ENCODE measurements at places on chromosomes 2 and 18. TPM values are rescaled to one million over a fixed set of nuclear protein-coding genes. Genes with fewer than 3 reads are reported as not detected.

DNA sequence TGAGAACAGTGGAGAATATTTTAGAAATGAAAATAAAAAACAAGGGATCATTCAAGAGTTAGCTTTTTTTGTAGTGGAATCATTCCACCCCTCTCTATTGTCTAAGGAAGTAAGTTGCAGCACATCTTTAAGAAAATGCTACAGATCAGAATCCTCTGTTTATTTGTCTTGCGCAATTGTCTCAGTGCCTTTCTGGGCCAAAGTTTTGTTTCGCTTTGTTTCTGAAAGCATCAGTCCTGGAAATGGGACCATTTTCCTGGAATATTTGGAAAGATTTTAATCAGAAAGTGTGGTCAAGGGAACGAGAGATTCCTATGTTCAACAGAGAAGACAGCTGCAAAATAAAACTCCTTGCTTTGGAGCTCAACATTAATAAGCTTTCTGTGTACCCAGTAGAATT lies 74.0 kb downstream of the NRXN1 start:
- DNase-seq = no peak

DNA sequence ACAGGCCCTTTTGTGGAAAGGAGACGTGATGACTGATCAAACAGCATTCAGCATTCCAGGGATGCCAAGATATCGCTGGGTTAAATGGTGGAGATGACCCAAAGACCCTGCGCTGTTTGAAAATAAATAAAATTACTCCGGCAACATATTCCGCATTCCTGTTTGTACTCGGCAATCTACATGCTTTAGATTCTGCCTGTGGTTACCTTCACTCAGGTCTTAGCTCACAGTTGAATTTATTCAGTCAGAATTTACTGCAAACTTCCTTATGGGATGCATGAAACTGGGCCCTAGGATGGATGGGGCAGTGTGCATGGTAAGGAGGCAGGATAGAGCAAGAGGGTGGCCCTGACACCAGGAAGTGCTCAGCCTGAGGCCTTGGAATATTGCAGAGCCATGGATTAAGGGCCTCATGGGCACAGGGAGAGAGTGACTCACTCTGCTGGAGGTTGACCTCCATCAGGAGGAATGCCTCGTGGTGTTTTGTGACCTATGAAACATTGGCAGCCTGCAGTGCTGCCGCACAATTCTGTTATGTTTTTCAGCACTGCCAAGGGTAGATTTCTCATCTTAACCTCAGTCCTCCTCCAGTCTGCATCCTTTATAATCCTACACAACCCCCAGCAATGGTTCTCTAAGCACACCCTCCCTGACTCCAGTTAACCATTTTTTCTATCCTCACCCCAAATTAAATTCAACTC lies 321.4 kb downstream of the IRS1 start:
- DNase-seq = no peak

- DNase-seq = no peak
Observed at GRCh38 chr2:74385396-74385795, 5.3 kb upstream of the DCTN1 start.

GRCh38 chr2:215949991-215950404 lies 63.4 kb downstream of the MREG start:
- no peak for DNase-seq

DNA sequence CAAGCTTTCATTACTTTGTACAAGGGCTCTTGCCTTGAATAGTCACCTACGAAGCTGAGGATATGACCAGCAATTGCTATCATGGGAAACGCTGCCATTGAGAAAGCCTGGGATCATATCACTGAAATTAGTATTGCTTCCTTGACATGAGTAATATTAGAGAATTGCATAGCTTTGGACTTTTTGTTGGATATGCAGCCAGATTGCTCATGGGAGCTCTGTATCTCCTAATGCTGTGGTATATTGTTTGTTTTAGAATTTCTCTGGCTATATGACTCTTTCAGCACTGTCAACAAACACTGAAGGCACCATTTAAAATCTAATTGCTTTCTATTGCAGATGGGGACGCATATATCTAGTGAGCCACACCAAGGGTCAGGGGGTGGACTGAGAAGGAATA lies 80.0 kb upstream of the WDSUB1 start:
- DNase-seq = no peak

GRCh38 chr18:23479829-23480505 lies 23.3 kb upstream of the RMC1 start:
- no peak for DNase-seq

DNA sequence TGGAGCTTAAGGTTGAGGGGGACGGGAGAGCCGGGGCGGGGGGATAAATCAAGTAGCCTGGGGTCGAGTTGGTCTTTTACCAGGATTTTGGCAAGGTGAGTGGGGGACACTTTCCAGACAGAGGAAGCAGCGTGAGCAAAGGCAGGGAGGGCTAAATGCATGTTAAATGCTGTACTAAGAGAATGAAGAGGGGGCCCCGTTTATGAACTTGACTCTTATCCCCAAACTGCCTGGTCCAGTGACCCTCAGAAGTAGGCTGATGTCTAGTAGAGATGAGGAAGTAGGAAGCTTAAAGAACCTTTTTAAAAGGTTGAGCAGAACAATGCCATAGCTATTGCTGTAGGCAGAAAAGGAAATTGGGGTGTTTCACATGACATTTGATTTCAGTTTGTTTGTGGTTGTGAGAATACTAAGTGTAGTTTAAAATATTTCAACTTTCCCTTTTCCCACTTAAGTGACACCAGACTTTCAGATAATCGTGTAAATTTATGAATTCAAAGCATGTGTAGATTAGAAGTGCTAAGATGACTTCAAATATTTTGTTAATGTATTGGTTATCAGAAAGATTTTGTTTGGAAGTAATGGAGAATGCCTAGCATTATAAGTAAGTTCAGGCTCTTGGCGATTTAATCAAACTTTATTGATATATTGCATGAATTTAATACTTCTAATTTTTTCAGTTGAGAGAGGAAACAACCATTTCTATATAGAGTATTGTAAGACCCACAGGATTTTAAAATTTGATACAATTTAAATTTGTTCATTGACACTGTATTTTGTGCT lies 1.8 kb downstream of the REL start:
- no peak for DNase-seq

DNA sequence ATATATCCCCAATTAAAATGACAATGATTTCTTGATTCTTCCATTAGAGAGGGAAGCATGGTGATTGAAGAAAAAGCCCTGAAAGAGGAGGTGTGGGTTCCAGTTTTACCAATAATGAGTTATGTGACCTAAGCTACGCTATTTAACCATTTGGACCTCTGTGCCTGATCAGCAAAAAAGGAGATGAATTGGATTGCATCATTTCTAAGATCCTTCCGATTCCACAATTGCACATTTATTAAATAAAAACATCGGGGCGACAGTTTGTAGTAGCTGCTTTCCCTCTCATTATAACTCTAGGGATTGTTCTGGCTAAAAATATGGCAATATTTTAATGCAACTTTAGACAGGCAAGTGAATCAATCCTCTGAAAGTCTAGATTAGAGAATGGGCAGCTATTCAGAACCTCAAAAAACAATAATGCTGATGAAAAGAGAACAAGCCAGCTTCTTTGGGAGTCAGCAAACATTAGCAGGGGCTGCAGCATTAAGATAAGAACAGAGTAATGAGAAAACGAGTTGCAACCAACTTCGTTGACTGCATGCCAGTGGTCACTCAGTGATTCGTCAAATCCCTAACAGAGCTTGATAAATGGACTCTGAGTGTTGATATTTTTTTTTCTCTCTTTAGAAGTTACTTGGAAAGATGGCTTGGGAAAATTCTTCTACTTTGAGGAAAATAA lies 301.2 kb downstream of the AGPS start:
- DNase-seq = no peak

- no peak for DNase-seq
Observed at GRCh38 chr2:79910643-79911042, 393.9 kb downstream of the LRRTM1 start.

ZC3H15 gene
- total RNA-seq = 60.9 TPM

OSBPL6 gene
- total RNA-seq = 8.3 TPM

AGXT gene
- total RNA-seq = 0.16 TPM

DNA sequence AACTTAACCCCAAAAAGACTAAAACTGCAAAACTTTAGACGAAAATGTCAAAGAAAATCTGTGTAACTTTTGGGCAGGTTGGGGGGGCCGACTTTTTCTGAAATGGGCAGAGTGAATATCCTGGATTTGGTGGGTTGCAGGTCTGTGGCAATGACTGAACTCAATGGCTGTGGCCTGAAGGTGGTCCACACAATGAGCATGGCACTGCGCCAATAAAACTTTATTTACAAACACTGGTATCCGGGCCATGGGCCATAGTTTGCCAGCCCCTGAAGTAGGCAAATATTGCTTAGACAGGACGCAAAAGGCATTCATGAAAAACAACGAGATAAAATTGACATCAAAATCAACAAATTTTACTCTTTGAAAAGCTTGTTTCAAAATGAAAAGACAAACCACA lies 66.2 kb downstream of the RTP5 start:
- DNase-seq = no peak

DNA sequence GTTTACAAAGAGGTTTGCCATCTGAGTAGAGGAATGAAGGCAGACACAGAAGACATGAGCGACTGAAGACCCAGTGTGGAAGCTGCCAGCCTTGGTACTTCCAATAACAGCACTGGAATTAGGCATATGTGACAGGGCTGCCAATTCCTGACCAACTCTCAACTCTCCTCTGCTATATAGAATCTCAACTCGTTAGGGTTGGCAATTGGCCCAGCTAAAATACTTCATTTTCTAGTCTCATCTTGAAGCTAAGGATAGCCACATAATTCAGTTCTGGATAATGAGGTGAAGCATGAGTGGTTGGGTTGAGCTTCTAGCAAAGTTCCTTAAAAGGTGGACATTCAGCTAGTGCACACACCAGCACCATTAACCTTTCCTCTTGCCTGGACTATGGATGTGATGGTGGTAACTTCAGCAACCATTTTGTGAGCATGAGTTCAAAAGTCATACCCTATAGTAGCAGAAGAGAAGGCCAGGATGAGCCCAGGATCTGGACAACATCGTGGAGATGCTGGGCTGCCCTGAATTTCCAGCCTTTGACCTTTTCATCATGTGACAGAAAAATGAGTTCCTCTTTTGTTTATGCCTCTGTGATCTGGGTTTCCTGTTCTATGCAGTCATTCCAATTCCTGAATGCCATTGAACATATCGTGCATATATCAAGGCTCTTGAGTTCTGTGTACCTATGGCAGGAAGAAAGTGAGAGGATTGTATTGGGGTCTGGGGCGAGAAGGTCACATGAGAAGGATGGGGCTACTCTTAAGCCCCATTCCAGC lies 68.1 kb upstream of the HAAO start:
- DNase-seq = no peak

- no peak for DNase-seq
Observed at GRCh38 chr2:190988910-190989309, 25.1 kb downstream of the STAT1 start.

DNA sequence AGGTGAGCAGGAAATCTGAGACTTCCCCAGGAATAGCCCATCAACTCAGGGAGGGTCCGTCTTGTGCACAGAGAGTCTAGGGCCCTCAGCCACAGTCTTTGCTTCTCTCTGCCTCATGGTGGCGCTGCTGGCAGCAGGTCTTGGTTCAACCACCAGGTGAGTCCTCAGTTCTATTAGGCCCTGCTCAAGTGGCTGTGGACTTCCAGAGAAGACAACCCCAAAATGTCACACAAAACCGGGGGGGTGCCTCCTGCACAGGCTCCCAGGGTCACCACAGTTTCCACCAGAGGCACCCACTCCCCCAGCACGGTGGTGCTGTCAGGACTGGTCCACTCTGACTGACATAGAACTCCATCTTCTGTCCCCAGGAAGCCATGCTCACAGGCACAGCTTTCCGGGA lies 2.4 kb upstream of the CHRNG start:
- peak; percentile 73 for DNase-seq

GRCh38 chr18:49476664-49477411 lies 10.2 kb downstream of the C18orf32 start:
- no peak for DNase-seq

DNA sequence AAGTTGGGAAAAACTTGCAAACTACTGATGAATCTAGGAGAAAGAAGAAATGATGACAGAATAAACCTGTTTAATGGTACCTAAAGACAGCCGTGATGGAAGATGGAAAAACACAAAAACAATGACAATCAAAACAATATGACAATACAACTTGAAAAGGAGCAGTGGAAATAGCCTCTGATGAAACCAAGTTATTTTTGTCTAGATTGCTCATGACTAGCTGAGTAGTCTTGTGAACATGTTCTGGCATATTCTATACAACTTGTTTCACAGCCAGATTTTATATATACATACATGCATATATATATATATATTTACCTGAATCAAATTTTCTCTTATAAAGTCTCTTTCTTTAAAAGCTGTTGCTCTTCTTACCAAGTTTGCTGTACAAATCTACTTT lies 439.1 kb downstream of the TGIF1 start:
- no peak for DNase-seq

UBE2E3 gene
- total RNA-seq = 75.1 TPM

AKAIN1 gene
- total RNA-seq = not detected

GRCh38 chr2:121856360-121856759 lies 100.9 kb downstream of the TSN start:
- no peak for DNase-seq

GRCh38 chr2:157155992-157156391 lies 101.5 kb upstream of the GALNT5 start:
- DNase-seq = no peak

MALL gene
- total RNA-seq = 3.8 TPM

DNA sequence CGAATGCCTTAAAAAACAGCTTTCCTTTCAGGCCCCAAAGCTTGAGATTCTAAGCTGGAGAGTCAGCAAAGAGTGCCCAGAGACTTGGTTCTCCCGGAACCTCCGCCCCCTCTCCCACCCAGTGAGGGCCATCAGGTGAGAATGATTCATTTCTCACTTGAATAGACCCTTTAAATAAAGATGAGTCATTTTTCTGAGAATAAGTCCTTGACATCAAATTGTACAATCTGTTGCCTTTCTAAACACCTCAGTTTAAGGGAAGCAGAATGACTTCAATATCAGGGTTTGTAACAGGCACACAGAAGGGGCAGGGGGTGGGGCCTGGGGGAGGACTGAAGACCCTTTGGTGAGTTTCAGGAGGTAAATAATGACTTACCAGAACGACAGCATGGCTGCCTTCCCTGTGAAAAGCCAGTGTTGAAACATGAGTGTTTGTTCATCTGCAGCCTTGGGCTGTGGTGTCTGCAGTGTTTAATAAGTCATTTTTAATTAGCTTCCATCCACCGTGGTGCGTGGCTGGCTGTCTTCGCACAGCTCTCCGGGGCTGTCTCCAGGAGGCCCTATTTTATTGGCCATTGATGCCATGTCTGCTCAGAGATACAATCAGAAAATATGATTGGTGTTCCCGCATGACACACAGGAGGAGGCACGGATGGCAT lies 134.9 kb upstream of the ZNF236 start:
- no peak for DNase-seq

- peak; percentile 23 for DNase-seq
Observed at GRCh38 chr18:25675123-25675850, 323.3 kb upstream of the ZNF521 start.
